ENCODE measurements at places on chromosomes 2 and 18.

- DNase-seq: no peak
These were observed 22.4 kb downstream of the RRM2 start for GRCh38 chr2:10144771-10145518.

- DNase-seq: no peak
These were observed 160.2 kb downstream of the FHOD3 start for GRCh38 chr18:36457683-36458082.

DNA sequence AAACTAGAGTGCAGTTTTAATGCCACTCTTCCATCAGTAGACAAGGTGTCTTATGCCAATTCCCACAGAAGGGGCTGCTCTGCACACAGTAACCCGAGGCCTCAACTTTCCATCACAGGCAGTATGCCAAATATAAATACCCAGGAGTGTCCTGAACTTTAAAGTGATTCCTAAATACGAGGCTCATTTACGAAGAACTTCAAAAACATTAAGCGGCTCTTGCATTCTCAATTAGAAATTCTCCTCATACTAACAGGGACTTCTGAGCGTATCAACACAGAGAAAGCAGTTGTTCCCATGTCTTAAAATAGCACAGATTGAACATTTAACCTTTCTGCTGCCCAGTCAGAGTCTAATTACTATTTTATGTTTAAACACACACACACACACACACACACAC is 638.6 kb downstream of the ERBB4 start:
- no peak for DNase-seq

GRCh38 chr2:221741496-221742211 is 169.6 kb upstream of the EPHA4 start:
- DNase-seq: no peak

DNA sequence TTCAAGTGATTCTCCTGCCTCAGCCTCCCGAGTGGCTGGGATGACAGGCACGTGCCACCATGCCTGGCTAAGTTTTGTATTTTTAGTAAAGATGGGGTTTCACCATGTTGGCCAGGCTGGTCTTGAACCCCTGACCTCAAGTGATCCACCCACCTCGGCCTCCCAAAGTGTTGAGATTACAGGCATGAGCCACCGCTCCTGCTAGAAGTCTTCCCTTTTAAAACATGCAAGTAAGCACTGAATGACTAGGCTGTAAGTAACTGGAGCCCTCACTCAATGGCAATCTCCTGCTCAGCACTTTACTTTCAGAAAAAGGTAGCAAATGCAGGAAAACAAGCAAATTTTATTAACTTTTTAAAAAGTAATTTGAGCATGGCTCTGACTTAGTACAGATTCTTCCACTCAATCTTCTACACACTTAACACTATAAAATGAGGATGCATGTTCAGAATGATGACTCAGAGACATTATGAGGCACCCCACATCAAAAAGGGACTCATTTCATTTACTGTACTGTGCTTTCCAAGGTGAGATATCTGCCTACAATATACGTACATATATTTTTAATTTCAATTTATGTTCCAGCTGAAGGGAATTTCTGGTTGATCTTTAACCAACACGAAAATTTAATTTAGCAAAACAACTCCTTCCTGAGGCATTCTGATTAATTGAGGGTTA is 6.6 kb upstream of the NCK2 start:
- DNase-seq: no peak
